ENCODE measurements at places on chromosomes 4 and X.
A peak's percentile ranks its signal among the peaks of the same experiment; 100 is the strongest.

GRCh38 chr4:38677441-38677840 lies 13.4 kb downstream of the KLF3 start:
- DNase-seq, result no peak

- no peak for DNase-seq
Observed at GRCh38 chr4:89140168-89140759, 28.9 kb downstream of the TIGD2 start.

GRCh38 chrX:110394651-110395050 lies 36.0 kb downstream of the RTL9 start:
- no peak for DNase-seq

GRCh38 chrX:63750811-63751210 lies 34.2 kb downstream of the ARHGEF9 start:
- DNase-seq, result peak; percentile 76

- DNase-seq, result no peak
Observed at GRCh38 chr4:182067828-182068227, 175.4 kb upstream of the TENM3 start.

DNA sequence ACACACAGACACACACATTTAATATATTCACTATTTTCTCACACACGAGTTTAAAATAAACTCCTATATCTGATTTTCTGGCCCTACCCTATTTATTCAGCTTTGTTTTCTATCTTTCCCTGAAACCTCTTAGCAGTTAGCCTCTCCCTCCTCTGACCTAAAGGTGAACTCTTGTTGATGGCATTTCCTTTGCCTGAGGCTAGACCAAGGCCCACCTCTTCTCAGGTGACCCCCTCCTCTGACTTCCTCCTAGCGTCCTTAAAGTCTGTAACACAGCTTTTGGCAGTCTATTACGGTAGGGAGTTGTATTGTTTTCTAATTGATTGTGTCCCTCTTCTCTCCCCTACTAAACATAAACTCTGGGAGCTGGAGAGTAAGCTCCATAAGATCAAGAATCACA lies 1.7 kb upstream of the SRPX2 start:
- DNase-seq, result no peak

DNA sequence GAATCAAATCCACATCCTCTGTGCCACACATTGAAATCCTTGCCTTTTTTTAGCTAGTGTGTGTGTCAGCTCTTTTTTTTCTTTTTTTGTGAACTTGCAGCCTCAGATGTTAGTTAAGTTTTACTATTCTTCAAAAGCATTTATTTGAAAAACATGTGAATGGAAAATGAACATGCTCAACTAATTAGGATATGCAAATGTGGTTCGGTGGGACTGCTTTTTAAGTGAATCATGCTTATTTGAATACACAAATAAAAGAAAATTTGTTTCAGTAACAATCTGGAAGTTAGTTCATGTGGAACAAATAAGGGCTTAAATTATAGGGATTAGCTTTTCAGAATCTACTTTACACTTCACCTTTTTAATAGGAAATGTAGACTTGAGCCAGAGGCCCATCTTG lies 751.5 kb upstream of the FAM241A start:
- DNase-seq, result peak; percentile 3

DNA sequence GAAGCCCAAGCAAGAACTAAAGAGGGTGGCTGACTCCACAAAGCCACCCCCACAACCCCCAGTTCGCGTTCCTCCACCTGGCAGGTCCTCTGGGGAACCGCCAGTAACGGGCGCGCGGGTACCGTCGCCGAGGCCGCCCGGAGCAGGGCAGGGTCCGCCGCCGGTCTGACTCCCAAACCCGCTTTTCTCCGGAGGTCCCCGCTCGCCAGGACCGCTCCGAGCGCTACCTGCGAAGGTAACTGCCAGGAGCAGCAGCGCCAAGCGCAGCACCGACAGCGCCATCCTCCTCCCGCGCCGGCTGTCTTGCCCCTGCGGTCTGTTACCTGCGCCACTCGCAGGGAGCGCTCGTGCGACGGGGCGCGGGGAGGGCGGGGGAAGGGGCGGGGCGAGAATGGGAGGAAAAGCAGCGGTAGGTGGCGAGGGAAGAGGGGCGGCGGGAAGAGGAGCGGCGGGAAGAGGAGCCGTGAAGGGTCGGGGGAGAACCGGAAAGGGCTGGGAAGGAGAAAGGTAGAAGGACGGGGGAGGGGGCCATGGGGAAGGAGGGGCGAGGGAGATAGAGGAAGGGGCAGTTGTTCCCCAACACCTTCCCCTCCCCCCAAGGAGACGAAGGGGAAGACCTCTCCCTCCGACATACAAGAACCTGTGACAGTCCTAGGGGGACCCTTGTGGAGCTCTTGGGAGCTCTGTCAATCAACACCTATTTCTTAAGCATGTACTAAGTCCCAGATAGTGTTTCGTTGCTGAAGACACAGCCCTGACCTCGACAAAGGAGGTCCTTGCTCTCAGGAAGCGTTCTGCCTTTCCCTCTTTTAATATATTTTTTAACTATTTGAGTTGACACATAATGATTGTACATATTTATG lies at the start of gene SPINK2:
Gene SPINK2 (minus strand): TSS at position 321 of the 863 bp plus-strand sequence. CDS start 39 bp downstream, at position 282.
- DNase-seq, result peak; percentile 60

DNA sequence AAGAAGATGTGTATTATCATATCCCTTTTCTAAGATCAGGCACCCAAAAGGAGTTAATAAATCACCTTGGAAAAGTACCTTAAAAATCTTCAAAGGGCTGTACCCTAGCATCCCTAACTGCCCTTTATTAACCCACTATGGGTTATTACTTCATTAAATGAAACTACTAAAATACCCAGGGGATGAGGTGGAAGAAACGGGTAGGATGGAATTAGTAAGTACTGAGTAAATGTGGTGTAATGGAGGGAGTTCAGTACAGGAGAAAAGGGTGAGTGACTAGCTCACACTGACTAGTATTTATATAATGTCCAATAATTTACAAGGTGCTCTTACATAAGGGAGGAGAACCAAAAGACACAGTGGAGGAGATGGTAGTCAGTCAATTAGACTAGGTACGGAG lies 51.0 kb upstream of the RASGEF1B start:
- DNase-seq, result no peak

DNA sequence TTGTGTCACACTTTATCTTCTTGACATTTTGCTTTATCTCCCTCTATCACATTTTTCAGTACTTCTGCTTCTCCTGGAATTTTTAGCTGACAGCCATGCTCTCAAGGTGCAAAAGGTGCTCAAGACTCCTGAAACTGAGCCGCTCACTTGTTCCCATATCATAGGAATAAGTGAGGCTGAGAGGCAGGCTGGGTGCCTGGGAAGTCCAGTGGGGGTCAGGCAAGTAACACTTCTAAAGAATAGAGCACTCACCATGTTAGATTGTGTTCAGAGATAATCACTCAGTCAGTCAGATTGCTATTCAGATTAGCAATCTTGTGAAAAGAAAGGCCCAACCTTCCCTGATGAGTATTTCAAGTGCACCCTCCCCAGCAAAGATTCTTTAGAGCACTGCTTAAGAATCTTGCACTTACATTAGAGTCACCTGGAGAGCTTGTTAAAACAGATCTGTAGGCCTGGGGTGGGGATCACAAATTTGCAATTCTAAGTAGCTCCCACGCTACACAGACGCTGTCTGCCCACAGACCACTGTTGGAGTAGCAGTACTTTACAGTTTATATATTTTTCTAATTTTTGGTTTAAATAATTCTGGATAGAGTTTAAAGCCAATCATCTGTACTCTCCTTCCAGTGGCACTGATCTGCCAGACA lies 23.1 kb upstream of the LRAT start:
- DNase-seq, result no peak

GRCh38 chr4:72208421-72209075 lies 176.7 kb downstream of the NPFFR2 start:
- DNase-seq, result no peak

GRCh38 chrX:76148041-76148665 lies 24.7 kb upstream of the PBDC1 start:
- no peak for DNase-seq

GRCh38 chrX:133702230-133702629 lies 283.2 kb downstream of the GPC3 start:
- no peak for DNase-seq

DNA sequence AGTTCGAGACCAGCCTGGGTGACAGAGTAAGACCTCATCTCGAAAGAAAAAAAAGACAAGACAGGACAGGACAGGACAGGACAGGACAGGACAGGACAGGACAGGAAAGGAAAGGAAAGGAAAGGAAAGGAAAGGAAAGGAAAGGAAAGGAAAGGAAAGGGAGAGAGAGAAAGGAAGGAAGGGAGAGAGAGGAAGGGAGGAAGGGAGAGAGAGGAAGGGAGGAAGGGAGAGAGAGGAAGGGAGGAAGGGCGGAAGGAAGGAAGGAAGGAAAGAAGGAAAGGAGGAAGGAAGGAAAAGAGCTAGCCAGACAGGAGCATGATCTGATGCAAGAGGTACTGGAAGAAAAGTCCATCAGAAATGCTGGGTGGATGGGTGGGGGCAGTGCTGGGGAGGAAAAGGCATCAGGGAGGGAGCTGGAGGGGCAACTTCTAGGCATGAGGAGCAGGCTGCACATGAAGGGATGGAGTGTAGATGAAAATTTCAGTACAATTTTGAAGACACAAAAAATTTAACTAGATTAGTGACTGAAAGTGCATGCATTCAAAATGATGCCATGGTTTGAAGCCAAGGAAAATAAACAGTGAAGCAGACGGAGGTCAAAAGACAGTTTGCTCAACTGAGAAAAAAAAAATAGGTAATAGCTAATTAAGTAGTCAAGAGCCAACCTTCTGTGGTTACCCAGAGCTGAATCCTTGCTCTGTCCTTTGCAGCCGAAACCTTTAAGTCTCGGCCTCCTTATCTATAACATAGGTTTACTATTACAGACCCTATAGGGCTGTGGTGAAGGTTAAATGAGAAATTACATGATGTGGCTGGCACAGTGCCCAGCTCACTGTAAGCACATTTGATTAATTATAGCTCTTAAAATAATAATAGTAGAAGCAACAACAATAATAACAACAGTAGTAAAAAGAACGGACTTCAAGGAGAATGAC lies 59.9 kb downstream of the ZNF827 start:
- no peak for DNase-seq

- DNase-seq, result no peak
Observed at GRCh38 chr4:107734120-107734519, 14.1 kb upstream of the PAPSS1 start.

DNA sequence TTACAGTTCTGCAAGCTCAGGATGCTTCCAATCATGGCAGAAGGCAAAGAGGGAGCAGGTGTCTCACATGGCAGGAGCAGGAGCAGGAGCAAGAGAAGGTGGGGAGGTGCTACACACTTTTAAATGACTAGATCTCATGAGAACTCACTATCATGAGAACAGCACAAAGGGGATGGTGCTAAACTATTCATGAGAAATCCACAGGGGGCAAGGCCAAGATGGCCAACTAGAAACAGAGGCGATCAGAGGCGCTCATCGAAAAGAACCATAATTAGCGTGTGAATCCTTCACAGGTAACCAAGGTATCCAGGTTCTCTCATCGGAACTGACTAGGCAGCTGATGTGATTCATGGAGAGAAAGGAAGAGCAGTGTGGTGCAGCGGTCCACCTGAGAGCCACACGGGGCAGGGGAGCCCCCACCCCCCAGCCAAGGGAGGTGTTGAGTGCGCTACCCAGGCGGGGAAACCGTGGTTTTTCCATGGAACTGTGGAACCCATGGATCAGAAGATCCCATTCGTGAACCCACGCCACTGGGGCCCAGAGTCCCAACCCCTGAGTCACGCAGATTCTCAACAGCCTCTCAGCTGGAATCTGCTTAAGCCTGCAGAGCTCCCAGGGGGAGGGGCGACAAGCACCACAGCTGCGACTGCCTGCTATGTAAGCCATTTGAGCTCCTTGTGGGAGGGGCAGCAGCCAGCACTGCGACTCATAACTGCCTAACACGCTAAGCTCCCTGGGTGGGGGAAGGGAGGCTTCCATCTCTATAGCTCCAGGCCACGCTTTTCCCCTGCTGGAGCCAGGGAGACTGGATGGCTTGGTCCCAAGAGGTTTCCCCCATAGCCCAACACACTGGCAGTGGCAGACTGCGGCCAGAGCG lies 46.7 kb downstream of the FGF16 start:
- DNase-seq, result no peak

DNA sequence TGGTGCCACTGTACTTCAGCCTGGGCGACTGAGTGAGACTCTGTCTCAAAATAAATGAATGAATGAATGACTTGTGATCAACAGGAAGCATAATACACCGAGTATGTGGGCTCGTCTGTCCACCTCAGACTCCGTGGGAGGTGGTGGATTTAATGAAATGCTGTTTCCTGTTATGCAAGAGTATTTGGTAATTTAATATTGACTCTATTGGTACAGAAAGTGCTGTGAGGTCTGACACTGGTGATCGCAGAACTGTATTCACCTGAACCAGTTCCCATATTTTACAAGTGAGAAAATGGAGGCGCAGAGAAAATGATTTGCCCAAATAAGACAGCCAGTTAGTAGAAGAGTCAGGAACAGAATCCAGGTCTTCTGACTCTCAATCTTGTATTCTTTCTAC lies 423.3 kb downstream of the RAPGEF2 start:
- no peak for DNase-seq

- DNase-seq, result no peak
Observed at GRCh38 chrX:49129427-49129826, 5.9 kb upstream of the GPKOW start.

GRCh38 chr4:151717909-151718628 lies 42.7 kb downstream of the GATB start:
- DNase-seq, result peak; percentile 72

- DNase-seq, result no peak
Observed at GRCh38 chrX:14232688-14233087, 203.0 kb upstream of the GEMIN8 start.

- DNase-seq, result no peak
Observed at GRCh38 chr4:40502934-40503333, 126.7 kb downstream of the RBM47 start.

- DNase-seq, result peak; percentile 35
Observed at GRCh38 chrX:18098763-18099162, 121.9 kb downstream of the BEND2 start.

GRCh38 chr4:179989975-179990374 lies 2253.2 kb upstream of the TENM3 start:
- DNase-seq, result no peak

- DNase-seq, result no peak
Observed at GRCh38 chrX:57977992-57978391, 67.7 kb upstream of the ZXDA start.

DNA sequence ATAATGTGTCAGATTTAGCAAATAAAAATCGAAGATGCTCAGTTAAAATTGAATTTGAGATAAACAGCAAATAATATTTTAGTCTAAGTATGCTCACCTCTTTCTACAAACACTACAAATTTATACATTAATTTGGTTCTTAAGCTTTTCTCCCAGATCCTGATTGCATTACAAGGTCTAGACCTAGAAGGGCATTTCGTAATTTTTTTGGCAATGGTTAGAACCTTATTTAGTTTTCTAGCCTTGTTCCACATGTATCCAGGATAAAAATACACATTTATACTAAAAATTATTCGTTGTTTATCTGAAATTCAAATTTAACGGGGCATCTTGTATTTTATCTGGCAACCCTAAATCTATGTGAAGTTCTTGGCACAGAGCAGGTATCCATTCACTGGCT lies 2.5 kb upstream of the CDKL5 start:
- DNase-seq, result no peak

GRCh38 chr4:38904090-38904666 lies 36.6 kb downstream of the FAM114A1 start:
- no peak for DNase-seq

GRCh38 chr4:2771264-2771663 lies 15.1 kb upstream of the TNIP2 start:
- DNase-seq, result no peak

All from brain (organoid and tissue), 16 donors.